ENCODE measurements at places on chromosomes 3 and 15.

GRCh38 chr3:135864060-135864459 lies 101.5 kb upstream of the PPP2R3A start:
- no peak for DNase-seq

- no peak for DNase-seq
Measured at GRCh38 chr3:187039100-187039722, 100.1 kb downstream of the RPL39L start.

GRCh38 chr15:83565553-83566159 lies 88.3 kb upstream of the ADAMTSL3 start:
- DNase-seq, result peak; percentile 10

- no peak for DNase-seq
Measured at GRCh38 chr3:67804578-67804977, 150.2 kb upstream of the SUCLG2 start.

DNA sequence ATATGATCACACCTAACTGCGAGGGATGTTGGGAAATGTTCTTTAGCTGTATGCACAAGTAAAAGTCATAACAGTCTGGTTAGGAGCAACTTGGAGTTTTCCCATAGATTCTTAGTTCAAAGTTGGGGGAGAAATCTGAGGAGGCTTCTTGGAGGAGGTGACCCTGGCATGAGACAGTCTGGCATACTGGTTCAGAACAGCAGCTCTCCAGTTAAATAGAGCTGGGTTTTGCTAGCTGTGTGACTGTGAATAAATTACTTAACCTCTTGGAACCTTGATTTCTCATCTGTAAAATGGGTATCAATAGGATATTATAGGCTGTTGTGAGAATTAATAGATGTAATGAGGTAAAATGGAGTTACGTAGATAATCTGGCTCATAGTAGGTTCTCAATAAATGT lies 49.1 kb upstream of the DGKG start:
- no peak for DNase-seq

Measured in NCI-H1092 treated with DMSO at 0.1 percent for 48 hours (cell line).